ENCODE measurements at places on chromosomes 1 and 21. TPM values are rescaled to one million over a fixed set of nuclear protein-coding genes. Genes with fewer than 3 reads are reported as not detected.

PRKACB gene
- 9.7 TPM for total RNA-seq

ATP6V1G3 gene
- total RNA-seq = not detected

APOBEC4 gene
- not detected for total RNA-seq

FAM151A gene
- total RNA-seq = 0.34 TPM

ENSA gene
- 160 TPM for total RNA-seq

COL11A1 gene
- 3.2 TPM for total RNA-seq

STIL gene
- total RNA-seq = 10.9 TPM

SLC6A17 gene
- total RNA-seq = 5.3 TPM

FCRL3 gene
- total RNA-seq = not detected

LCE1B gene
- not detected for total RNA-seq

PTGFRN gene
- 15.7 TPM for total RNA-seq

PLA2G2F gene
- total RNA-seq = not detected

ERG gene
- total RNA-seq = 0.09 TPM

PADI1 gene
- 1.7 TPM for total RNA-seq

UBASH3A gene
- 0.30 TPM for total RNA-seq

CASZ1 gene
- total RNA-seq = 2.3 TPM

CNR2 gene
- total RNA-seq = not detected

TDRD10 gene
- 0.14 TPM for total RNA-seq

SPOCD1 gene
- 4.4 TPM for total RNA-seq

LY9 gene
- total RNA-seq = 0.12 TPM

ARHGEF10L gene
- 5.8 TPM for total RNA-seq

ESRRG gene
- not detected for total RNA-seq

LCE1C gene
- total RNA-seq = not detected

C1orf87 gene
- total RNA-seq = not detected

PRAMEF13 gene
- total RNA-seq = 0.09 TPM

CLDN8 gene
- not detected for total RNA-seq

NOTCH2 gene
- total RNA-seq = 54.0 TPM

LCE2C gene
- total RNA-seq = not detected

KRTAP19-4 gene
- total RNA-seq = not detected

PLD5 gene
- total RNA-seq = 2.4 TPM

CR2 gene
- total RNA-seq = 0.04 TPM

ZNF695 gene
- total RNA-seq = 2.7 TPM

FMO2 gene
- total RNA-seq = not detected

SELENOF gene
- 125 TPM for total RNA-seq

PERM1 gene
- total RNA-seq = 0.14 TPM

SLAMF6 gene
- total RNA-seq = not detected

TRABD2B gene
- total RNA-seq = 4.7 TPM

FBLIM1 gene
- 30.9 TPM for total RNA-seq

CFHR2 gene
- total RNA-seq = not detected

SYTL1 gene
- 0.50 TPM for total RNA-seq

SYT6 gene
- 0.31 TPM for total RNA-seq

SPATA1 gene
- 0.71 TPM for total RNA-seq

ARHGAP30 gene
- 0.06 TPM for total RNA-seq

C1orf94 gene
- not detected for total RNA-seq

BCL2L15 gene
- 0.35 TPM for total RNA-seq

CD247 gene
- total RNA-seq = 0.83 TPM

NBPF6 gene
- total RNA-seq = not detected
